SK-N-MC (cell line): ENCODE measurements at places on chromosomes 11 and 22.
A peak's percentile ranks its signal among the peaks of the same experiment; 100 is the strongest.

GRCh38 chr11:130025371-130025770 lies 22.7 kb upstream of the PRDM10 start:
- no peak for DNase-seq

- DNase-seq, result no peak
Measured at GRCh38 chr11:917426-917825, 6.8 kb upstream of the CHID1 start.

DNA sequence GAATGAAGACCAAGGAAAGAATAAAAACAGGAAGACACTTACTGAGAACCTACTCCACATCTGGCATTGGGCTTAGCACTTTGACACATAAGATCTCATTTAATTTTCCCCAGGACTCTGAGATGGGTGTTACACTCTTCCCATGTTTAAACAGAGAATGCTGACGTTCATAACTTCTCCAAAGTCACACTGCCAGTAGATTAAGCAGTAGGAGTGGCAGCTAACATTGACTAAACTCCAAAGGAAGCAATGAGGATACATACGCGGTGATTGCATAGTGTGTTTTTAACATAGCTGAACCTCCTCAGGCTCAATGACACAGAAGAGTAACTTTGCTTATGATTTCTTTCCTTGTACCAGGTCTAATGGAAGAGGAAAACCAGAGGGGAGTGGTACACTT lies 14.5 kb upstream of the OR10V1 start:
- no peak for DNase-seq

- no peak for DNase-seq
Measured at GRCh38 chr11:45265969-45266675, 20.0 kb downstream of the SYT13 start.

DNA sequence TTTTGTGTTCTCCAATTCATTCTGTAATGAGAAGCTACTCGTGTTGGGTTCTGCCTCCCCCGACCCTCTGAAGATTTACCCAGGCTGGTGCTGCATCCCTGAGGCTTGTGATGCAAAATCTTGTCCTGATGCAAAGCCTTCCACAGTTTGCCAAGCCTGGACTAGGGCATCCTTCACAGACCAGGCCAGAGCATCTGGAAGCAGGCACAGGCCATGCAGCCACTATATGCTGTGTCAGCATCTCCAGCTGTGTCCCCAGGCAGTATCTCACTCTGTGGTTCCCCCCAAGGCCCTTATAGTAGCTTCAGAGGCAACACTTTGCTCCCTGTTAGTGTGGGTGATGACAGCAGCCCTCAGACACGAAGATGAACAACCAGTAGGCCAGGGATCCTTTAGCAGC lies 77.3 kb upstream of the RCN1 start:
- DNase-seq, result no peak

GRCh38 chr11:11668781-11669180 lies 47.0 kb upstream of the GALNT18 start:
- DNase-seq, result no peak

DNA sequence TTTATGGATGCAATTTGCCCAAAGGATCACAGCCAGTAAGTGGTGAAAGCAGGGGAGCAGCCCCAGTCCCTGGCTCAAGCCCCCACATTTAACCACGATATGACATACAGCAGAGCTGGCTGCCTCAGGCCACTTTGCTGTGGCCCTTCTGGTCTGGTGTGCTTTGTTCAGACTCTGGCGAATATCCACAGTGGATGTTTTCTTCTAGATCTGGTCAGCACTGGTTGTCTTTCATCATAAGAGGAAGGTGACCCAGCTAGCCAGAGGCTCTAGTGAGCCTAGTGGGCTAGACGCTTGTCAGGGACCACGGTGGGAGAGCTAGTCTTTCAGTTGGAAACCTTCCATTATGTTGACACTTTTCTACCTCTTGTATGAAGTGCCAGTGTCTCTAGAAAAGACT lies 42.5 kb downstream of the DGCR2 start:
- no peak for DNase-seq

DNA sequence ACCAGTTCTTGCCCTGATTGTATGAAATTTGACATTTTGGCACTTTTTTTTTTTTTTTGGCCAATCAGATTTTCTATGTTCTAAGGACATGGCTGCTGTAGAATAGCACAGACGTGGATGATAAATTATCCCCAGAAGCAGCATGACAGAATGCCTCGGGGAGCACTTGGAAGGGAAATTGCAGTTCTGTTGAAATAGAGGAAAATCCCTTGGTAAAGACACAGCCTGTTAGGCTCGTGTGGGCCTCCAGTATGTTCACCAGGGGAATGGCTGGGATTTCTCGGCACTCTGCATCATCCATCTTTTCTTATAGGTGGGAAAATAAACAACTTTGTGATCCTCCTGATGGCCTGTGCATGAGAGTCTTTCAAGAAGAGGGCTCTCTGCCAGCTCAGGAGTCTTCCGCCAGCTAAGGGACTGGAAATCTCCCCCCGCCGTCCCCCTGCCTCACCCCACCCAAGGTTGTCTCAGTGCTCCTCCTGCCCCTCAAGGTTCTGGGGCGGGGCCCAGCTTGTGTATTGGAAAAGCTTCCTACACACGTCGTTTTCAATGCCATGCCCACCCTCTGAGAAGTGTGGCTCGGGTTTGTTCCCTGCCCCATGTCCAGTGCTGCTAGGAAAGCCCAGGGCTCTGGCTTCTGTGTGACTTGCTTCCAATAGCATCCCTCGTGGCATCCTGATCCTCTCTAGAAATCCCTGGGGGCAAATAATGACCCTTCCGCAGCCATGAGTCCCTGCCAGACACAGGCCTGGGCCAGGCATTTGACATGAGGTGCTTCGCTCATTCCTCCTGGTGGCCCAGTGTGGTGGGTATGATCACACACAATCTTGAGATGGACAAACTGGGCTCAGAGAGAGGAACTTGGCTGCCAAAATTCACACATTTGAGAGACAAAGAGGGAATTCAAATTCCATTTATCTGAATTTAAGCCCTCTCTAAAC lies 70.6 kb upstream of the ATXN10 start:
- peak; percentile 55 for DNase-seq

- no peak for DNase-seq
Measured at GRCh38 chr11:121321614-121322243, 29.2 kb downstream of the SC5D start.

DNA sequence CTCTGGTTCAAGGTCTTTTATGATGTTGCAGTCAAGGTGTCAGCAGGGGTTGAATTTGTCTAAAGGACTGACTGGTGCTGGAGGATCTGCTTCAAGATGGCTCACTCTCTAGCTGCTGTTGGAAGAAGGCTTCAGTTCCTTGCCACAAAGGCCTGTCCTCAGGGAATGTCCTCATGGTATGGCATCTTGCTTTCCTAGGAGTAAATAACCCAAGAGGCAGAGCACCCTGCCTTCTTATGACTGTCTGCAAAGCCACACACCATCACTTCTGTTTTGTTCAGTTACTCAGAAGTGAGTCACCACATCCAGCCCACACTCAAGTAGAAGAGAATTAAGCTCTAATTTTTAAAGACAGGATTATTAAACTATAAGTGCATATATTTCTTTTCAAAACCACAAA lies 45.2 kb downstream of the PLAAT5 start:
- no peak for DNase-seq

GRCh38 chr11:19027829-19028595 lies 32.5 kb downstream of the MRGPRX2 start:
- DNase-seq, result no peak

- no peak for DNase-seq
Measured at GRCh38 chr11:35398881-35399280, 20.5 kb downstream of the SLC1A2 start.

DNA sequence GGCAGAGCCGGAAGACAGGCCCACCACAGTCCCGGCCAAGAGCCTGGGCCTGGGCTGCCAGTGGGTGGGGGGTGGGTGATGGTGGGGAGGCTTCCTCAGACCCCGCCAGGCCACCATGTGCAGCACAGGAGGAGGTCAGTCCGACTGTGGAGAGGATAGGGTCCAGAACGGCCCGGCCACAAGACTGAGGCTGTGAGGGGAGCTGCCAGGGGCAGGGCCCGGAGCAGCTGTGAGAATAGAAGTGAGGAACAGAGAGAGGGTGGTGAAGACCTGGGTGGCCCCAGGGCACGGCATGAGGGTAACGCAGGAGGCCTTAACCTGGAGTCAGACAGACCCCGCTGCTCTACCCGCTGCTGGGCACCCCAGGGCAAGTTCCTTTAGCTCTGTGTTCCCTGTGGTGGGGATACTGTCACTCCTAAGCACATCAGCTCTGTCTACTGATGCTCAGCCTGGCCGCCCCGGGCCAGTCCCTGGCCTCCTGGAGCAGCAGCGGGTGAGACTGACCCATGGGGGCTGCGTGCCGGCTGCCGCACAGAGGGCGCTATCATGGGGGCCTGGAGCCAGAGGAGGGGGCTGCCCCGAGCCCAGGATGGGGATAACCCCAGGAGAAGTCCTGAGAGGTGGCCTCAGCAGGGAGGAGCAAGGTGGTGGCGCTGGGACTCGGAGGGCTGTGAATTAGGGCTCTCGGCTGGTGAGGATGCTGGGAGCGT lies 1.7 kb downstream of the FERMT3 start:
- no peak for DNase-seq

DNA sequence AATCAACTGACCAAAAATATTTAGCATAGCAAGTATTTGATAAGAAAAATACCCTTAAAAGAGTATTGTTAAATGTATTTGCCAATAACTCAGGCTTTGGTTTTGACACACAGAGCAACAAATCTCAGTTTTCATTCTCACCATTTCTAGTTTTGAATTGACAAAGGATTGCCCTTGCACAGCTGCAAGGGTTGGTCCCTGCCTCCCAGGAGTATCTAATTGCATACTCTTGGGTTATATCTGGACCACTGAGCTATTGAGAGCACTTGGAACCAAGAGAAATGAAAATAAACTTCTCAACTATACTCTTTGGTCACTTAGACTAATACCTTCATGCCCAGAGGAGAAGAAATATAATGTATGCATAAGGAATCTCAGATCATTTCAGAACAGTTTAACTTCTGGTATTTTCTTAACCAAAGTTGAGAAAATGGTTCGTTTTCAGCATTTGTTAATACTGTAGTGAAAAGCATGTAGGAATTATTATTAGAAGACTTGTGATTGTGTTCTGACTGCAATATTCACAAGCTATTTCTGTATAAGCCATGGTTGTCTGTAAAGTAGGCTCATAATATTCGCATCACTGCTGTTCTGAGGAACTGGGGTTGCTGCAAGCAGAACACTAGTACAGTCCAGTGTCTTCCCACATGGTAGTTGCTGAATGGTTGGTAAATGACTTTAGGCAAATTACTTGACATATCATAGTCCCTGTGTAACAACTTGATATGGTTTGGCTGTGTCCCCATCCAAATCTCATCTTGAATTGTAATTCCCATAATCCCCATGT lies 7.9 kb downstream of the C2CD3 start:
- DNase-seq, result no peak

GRCh38 chr11:11836676-11837231 lies 5.0 kb upstream of the USP47 start:
- DNase-seq, result no peak

GRCh38 chr11:10692531-10693115 lies 932 bp downstream of the IRAG1 start:
- DNase-seq, result no peak

GRCh38 chr22:43312608-43313007 lies 30.6 kb downstream of the SCUBE1 start:
- DNase-seq, result no peak

DNA sequence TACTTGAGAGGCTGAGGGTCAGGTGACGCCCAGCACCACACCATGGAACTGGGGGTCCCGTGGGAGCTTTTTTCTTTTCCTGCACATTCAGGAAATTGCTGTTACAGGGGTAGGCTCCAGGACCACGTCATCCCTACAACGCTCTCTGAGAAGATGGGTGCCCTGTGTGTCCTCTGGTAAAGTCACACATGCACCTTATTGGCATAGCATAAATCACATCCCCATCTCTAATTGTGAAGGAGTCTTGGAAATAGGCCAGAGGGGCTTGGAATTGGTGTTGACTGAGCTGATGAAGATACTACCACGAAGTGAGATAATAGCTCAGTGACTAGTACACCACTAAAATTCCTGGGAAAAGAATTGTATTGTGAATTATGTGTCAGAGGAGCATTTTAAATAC lies 57.6 kb downstream of the TNRC6B start:
- DNase-seq, result no peak

DNA sequence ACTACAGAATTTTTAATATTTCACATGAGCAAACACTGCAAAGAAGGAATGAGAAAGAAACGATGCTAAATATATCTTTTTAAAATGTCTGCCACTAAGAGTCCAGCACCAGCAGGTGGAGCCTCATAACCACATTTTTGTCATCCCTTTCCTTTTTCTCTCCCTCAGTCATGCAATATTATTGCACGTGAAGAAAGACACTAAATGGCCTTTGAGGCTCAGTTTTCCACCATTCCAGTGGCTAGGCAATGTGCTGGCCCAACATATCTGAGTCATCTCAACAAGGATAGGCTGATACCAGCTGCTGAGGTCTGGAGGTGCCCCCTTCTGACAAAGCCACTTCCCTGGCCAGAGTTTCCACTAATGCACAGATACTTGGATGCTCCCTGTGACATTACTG lies 1.8 kb downstream of the ALKBH8 start:
- no peak for DNase-seq

DNA sequence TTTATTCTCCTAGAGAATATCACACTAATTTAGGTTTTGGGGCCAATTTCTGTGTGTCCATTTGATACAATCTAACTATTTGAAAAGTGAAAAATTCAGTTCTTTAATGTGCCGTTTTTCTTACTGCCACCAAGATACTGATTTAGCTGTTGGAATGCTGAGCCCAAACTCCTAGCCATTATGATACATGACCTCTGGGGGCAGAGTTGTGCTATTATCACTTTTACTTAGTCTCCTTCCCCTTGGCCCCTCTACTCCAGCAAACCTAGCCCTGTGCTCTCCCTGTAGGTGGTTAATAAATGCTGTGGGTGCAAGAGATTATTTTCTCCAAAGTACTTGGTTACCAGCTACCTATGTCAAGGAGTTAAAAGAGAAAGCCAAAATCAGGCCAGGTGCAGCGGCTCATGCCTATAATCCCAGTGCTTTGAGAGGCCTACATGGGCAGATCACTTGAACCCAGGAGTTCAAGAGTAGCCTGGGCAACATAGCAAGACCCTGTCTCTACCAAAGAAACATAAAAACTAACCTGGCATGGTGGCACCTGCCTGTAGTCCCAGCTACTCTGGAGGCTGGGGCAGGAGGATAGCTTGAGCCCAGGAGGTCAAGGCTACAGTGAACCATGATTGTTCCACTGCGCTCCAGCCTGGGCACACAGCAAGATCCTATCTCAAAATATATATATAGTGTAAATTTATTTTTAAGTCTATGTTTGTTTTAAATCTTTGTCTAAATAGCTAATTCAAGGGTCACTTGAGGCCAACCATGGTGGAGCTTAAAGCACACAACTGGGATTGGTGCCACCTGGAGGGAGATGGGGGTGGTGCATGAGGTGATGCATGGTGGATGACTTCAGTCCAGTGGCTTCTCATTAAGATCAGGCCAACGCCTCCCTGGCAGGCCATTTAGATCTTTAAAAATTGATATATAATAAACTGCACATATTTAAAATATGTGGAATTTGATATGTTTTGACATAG lies 193.2 kb upstream of the PLET1 start:
- no peak for DNase-seq

- no peak for DNase-seq
Measured at GRCh38 chr22:21570398-21570797, 2.9 kb downstream of the UBE2L3 start.
